ENCODE measurements at places on chromosomes 3 and 15. TPM values are rescaled to one million over a fixed set of nuclear protein-coding genes. Genes with fewer than 3 reads are reported as not detected.

DNA sequence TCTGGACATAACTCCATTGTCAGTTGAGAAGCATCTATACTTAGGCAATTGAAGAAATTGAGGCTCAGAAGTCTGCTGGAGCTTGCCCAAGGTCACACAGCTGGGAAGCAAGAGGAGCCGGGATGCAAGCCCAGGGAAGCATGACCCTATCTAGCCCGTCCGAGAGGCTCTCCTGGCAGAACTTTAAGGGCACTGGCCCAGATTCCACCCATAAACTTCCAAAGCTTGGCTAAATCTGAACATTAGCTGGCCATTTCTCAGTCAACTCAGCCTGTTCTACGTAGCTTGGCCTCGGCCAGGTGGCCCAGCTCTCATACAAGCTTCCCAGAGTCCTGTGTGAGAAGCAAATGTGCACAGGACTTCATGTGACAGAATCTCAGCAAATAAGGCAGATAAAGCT, 75.8 kb downstream of the LRIG1 start:
- H3K4me3 ChIP-seq: no peak overlapping the region
- H3K27ac ChIP-seq: peak overlapping the region; percentile 59
- peaks cover 9% of the 10 kb centered on the region for H3K4me1 ChIP-seq
- H3K36me3 ChIP-seq: no peaks in the 10 kb centered on the region

Gene SLC28A2
- total RNA-seq: not detected

DNA sequence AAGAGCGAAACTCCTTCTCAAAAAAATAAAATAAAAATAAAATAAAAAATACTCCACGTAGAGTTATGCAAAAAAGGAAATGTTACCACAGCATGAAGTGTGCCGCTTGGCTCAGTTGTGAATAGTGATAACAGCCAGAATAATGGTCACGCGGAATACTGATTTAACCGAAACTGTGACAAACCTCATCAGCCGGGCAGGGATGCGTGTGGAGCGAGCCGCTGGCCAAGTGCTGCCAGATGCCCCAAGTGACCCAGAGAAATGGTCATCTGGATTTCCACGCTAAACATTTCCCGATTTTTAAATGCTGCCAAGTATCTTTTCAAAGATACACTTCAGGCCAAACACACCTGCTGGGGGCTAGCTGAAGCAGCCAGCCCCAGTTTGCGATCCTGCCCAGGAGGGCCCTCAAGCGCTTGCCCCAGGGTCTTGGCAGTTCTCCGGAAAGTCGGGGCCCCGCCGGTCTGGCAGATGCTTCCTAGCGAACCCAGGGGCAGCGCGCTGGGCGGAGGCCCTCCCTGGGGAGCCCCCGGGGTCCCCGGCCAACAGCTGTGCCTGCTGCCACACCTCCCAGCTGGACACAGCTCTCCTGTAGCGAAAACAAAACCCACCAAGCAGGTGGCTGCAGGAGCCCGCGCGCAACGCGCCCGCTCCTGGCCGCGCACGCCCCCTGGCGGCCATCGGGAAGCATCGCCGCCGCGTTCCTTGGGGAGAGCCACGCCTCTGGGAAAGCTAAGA, 35.1 kb downstream of the CMTM6 start:
- H3K4me3 ChIP-seq: no peak overlapping the region
- peaks cover 9% of the 10 kb centered on the region for H3K4me1 ChIP-seq
- DNase-seq: peak; percentile 79
- H3K27me3 ChIP-seq: no peaks in the 10 kb centered on the region
- H3K27ac ChIP-seq: no peak overlapping the region

- no peak overlapping the region for H3K4me3 ChIP-seq
- no peaks in the 10 kb centered on the region for H3K4me1 ChIP-seq
- no peak for DNase-seq
- H3K27me3 ChIP-seq: peaks cover 21% of the 10 kb centered on the region
- H3K36me3 ChIP-seq: no peaks in the 10 kb centered on the region
- no peak overlapping the region for H3K27ac ChIP-seq
Observed at GRCh38 chr3:124084022-124084881, 92.3 kb upstream of the ROPN1 start.

Gene SERPINI1
- 33.5 TPM for total RNA-seq

DNA sequence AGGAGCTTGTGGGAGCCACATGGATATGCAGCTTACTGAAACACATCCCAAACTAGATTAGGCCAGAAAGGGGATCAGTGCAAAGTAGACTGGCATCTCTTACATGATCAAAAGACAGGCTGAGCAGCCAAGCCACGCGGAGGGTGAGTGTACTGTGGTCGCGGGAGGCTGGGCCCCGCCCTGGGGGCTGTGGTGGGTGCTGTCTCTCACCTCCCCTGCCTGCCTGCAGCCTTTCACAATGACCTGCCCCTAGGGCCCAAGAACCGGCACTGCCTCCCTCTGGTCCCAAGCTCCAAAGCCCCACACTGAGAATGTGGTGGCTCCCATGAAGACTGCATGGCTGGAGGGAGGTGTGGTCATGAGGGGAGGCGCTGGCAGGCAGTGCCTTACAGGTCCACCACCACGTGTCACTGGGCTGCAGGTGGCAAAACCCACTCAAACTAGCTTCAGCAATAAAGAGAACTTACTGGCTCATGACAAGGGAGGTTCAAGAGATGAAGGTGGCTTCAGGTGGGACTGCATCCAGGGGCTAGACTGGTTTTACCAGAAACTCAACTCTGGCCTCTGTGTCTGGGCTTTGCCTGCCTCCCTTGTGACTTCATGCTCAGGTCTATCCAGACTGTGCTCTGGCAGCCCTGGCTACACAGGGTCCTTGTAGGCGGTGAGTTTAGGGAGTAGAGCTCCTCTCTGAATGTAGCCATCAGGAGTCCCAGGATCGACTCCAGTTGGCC, 27.4 kb upstream of the PLXND1 start:
- no peak overlapping the region for H3K27ac ChIP-seq
- DNase-seq: no peak
- no peaks in the 10 kb centered on the region for H3K36me3 ChIP-seq
- H3K4me1 ChIP-seq: no peaks in the 10 kb centered on the region

GRCh38 chr3:76942101-76942500, 97.8 kb upstream of the ROBO2 start:
- peaks cover 25% of the 10 kb centered on the region for H3K4me1 ChIP-seq
- peak overlapping the region; percentile 81 for H3K27ac ChIP-seq
- H3K36me3 ChIP-seq: no peaks in the 10 kb centered on the region

- no peaks in the 10 kb centered on the region for H3K27me3 ChIP-seq
- no peaks in the 10 kb centered on the region for H3K36me3 ChIP-seq
- H3K4me1 ChIP-seq: no peaks in the 10 kb centered on the region
- no peak overlapping the region for H3K4me3 ChIP-seq
- no peak for DNase-seq
- no peak overlapping the region for H3K27ac ChIP-seq
Observed at GRCh38 chr3:191523148-191523547, 62.2 kb downstream of the PYDC2 start.

DNA sequence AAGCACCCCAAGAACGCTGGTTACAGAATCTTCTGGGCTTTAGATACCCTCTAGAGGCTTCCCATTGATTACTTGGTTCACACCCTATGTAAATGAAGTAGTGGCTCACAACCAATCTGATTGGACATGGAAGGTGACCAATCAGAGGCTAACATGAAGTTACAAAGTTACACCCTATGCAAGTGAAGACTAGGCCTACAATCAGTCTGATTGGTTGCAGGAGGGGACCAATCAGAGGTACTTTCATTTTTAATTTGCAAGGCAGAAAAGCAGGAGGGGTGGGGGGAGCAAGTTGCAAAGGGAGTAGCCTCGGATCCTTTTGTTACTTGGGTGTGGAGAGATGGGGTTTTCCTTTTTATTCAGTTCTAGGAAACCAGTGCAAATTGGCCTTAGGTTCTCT, 11.1 kb upstream of the RTP2 start:
- no peaks in the 10 kb centered on the region for H3K27me3 ChIP-seq
- no peak overlapping the region for H3K27ac ChIP-seq
- peak; percentile 44 for DNase-seq
- H3K4me1 ChIP-seq: no peaks in the 10 kb centered on the region

GRCh38 chr3:196774848-196775422, 35.3 kb downstream of the PAK2 start:
- no peak for DNase-seq
- H3K4me1 ChIP-seq: peaks cover 11% of the 10 kb centered on the region
- H3K27ac ChIP-seq: no peak overlapping the region
- no peak overlapping the region for H3K4me3 ChIP-seq

DNA sequence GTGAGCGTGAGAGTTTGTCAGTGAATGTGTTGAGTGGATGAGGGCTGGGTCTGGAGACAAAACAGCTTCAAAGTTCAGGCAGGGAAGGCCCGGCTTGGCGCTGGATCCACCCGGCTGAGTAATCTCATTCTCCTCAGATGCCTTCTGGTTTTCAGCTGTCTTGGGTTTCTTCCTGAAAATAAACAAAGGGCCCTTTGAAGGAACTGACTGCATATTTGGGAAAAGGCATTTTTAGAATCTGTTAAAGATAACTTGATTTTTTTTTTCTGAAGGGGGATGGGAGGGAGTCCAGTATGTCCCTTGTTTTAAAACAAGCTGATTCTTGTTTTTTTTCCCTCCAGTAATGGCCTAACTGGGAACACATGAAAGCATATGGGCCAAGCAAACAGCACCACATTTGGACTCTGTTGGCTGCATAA, 86.4 kb downstream of the TIGIT start:
- DNase-seq: peak; percentile 22
- no peaks in the 10 kb centered on the region for H3K27me3 ChIP-seq
- no peak overlapping the region for H3K4me3 ChIP-seq
- peaks cover 6% of the 10 kb centered on the region for H3K36me3 ChIP-seq

Gene CIAO2A
- 115 TPM for total RNA-seq

- H3K4me1 ChIP-seq: peaks cover 23% of the 10 kb centered on the region
- peak; percentile 96 for DNase-seq
- peak within 1 kb of the TSS; percentile 99 for H3K27ac ChIP-seq
- peaks cover 17% of the 10 kb centered on the region for H3K36me3 ChIP-seq
Observed at GRCh38 chr3:134374105-134374790, at the start of gene AMOTL2. TSS of gene AMOTL2 (minus strand) at chr3:134374447. CDS start at chr3:134371433, 3,014 bp downstream.

- H3K4me1 ChIP-seq: peaks cover 11% of the 10 kb centered on the region
- DNase-seq: no peak
- H3K4me3 ChIP-seq: no peak overlapping the region
- no peaks in the 10 kb centered on the region for H3K27me3 ChIP-seq
- H3K27ac ChIP-seq: no peak overlapping the region
Observed at GRCh38 chr3:13474776-13475303, 5.3 kb upstream of the HDAC11 start.

DNA sequence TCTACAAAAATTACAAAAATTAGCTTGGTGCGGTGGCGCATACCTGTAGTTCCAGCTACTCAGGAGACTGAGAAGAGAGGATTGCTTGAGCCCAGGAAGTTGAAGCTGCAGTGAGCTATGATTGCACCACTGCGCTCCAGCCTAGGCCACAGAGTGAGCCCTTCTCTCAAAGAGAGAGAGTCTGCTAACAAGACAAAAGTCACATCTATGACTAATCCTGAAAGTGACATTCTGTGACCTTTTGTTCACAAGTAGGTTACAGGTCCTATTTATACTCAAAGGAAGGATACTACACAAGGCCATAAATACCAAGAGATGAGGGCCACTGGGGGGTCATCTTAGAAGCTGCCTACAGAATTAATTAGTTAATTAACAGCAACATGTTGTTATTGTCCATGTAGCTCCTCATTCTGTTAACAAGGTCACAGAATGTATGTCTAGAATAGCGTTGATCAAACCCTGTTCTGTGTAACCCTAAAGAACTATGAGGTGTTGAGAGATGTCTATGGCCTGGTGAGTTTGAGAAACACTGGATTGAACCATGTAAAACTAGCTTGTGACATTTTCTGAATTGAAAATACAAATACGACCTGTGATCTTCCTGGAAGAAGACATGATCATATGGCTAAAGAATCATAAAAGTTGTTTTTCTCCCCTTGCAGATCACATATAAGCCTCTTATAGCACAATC, 97.0 kb downstream of the SAMMSON start:
- no peak for DNase-seq
- H3K27ac ChIP-seq: no peak overlapping the region
- no peaks in the 10 kb centered on the region for H3K36me3 ChIP-seq
- H3K27me3 ChIP-seq: no peaks in the 10 kb centered on the region
- H3K4me3 ChIP-seq: no peak overlapping the region
